ENCODE measurements at places on chromosomes 1 and 21.

GRCh38 chr1:87437663-87438295 is 109.1 kb downstream of the LMO4 start:
- DNase-seq: no peak

- no peak for DNase-seq
Measured at GRCh38 chr1:32215629-32216480, 6.3 kb downstream of the TMEM234 start.

GRCh38 chr1:85933961-85934360 is 222.6 kb downstream of the COL24A1 start:
- no peak for DNase-seq

- no peak for DNase-seq
Measured at GRCh38 chr1:222263791-222264190, 284.1 kb downstream of the HHIPL2 start.

- no peak for DNase-seq
Measured at GRCh38 chr21:41500931-41501381, 7.0 kb downstream of the TMPRSS2 start.

GRCh38 chr1:8889925-8890785 is 11.7 kb upstream of the ENO1 start:
- DNase-seq: peak; percentile 39

DNA sequence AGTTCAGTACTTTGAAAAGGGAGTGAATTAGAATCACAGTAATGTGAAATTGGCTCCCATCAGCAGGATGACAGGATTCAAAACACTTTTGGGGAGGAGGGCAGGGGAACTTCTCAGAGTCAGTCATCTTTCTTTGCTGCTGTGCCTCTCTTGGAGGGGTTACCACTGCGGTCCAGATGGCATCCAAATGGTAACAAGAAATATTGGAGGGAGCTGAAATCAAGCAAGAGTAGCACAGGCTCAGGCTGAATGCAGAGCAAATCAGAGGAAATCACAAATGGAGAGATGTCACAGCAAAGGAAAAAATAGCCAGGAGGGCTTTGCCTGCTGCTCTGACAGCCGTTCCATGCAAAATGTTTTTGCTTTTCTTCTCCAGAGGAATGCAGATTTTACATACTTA is 75.0 kb upstream of the C8B start:
- DNase-seq: no peak

- no peak for DNase-seq
Measured at GRCh38 chr1:63772876-63773275, 941 bp upstream of the ROR1 start.

GRCh38 chr1:212607913-212608391 is 609 bp upstream of the ATF3 start:
- DNase-seq: no peak

- DNase-seq: no peak
Measured at GRCh38 chr21:28547766-28548165, 444.9 kb downstream of the LTN1 start.

DNA sequence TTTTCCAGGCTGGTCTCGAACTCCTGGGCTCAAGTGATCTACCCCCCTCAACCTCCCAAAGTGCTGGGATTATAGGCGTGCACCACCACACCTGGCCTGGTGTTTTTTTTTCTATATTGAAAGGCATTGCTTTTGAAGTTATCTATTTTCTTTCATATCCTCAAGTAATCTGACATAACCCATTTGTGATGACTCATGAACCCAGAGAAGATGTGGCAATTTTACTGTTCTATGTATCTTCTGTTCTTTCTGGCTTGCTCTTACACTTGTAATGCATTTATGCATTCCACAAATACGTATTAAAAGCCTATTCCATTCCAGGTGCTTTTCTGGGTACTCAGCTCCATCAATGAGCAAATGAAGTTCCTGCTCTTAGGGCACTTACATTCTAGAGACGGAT is 29.9 kb upstream of the ERRFI1 start:
- no peak for DNase-seq

DNA sequence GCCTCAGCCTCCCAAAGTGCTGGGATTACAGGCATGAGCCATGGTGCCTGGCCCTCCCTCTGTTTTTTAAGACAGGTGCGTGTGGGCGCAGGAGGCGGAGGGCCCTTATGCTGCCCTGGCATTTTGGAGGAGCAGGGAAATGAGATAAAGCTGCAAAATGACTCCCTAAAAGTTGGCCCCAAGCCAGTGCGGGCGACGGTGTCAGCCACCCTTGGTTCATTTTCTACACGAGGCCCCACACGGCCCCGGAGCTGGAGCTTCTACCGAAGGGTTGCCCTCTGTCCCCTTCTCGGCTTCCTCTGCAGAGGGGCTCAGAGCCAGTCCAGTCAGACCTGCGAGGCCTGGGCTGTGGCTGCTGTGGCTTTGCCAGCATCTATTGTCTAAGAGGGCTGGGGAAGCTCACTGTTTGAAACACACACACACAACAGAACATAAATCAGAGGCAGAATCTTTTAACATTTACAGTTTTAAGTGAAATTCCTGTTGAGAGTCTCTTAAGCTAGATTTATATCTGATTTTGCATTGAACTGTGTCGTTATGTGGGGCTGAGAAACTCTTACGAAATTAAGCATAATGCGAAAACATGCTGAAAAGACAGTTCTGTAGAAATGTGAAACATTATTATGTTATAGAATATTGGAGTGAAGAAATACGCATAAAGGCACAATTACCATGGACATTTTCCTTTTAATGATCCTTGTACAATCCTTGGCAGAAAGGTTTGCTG is 255.9 kb downstream of the CAMTA1 start:
- DNase-seq: no peak

DNA sequence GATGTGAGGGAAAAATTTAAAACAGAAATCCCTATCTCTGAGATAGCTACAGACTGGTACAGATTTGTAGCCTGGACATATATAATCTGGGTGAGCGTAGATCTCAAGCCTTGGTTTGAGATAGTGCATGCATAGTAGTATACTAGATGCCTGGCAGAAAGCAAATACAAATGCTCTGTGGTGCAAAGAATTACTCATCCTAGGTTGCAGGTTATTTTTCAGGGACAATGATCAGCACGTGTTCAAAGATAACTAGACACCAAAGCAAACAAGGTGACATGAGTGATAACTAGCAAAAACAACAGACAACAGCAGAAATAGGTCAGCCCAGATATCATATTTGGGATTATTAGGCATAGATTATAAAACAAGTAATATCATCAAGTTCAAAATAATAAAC is 292.5 kb downstream of the HLX start:
- DNase-seq: no peak

DNA sequence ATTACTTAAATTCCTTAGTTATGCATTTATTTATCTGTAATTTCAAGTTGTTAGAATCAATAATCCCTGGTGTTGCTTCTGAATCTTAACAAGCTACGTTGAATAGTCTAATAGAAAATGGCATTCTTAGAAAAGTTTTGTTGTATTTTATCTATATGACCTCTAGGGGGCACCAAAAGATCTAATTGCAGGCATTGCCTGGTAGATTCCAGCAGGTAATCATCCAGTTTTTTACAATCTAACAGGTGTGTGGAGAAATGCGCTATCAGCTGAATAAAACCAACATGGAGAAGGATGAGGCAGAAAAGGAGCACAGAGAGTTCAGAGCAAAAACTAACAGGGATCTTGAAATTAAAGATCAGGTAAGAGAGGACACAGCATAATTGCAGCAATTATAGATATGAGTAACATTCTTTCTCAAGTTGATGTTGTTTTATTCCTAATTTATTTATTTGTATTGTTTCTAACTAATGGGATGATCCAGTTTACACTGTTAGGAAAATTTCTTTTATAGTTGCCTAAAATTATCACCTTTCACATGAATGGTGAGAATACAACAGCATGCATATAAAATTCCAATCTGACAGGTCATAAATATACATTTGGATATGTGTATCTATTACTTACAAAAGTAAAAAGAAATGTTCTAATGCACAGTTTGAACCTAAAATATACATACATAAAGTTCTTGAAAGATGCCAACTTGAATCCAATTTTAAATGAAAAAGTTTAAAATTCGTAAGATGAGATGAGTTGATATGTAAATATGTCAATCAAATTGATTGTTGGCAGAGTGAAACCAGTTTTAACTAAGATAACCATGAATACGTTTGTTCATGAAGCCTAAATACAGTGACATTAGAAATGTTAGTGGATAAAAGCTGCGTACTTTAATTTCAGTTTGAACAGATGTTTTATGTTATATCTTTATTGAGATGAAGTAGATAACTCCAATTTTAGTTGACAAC is 88.4 kb downstream of the SDCCAG8 start:
- no peak for DNase-seq

GRCh38 chr1:67126111-67126746 is 8.5 kb downstream of the C1orf141 start:
- DNase-seq: no peak

GRCh38 chr1:150022357-150022756 is 11.8 kb upstream of the OTUD7B start:
- no peak for DNase-seq

GRCh38 chr1:244896550-244896949 is 32.2 kb upstream of the HNRNPU start:
- DNase-seq: no peak

DNA sequence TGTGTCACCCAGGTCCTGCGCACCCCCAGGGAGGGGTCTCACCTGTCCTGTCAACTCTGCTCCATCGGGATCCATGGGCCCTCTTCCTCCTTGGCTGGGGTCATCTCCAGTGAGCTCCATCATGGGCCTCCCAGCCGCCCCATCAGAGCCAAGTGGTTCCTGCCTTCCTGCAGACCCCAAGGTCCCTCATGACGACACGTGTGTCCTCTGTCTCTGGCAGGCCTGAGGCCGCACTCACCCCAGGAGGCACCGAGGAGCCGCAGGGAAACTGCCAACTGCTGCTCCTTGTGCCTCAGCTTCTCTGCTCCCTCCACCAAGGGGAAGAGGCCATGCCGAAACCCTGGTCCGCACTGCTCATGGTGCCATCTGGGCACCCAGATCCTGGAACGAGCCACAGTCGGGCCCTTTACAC is 46.8 kb downstream of the COL18A1 start:
- DNase-seq: no peak

DNA sequence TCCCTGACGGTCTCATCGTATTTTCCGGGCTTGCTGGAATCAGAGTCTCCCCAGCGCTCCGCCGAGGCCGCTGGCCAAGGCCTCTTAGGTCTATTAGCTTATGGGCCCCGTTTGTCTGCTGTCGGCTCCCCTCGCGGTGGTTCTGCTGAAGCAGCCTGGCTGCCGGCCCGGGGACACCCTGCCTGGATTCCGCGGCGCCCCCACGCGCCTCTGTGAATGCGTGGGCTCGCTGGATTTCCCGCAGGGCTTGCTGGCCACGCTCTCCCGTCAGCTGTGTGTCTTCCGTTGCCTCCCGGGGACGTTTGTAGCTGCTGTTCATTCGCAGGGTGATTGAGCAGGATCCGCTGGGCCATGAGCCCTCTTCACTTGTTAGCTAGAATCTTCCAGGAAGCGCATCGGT is 8.4 kb downstream of the LRRC3 start:
- DNase-seq: no peak

Measured in ascending aorta (tissue), 2 donors.